Osteocyte (in vitro differentiated cells): ENCODE measurements at places on chromosomes 12 and 14. TPM values are rescaled to one million over a fixed set of nuclear protein-coding genes. Genes with fewer than 3 reads are reported as not detected.

KLHDC1 gene
- 5.3 and 5.8 TPM in 2 replicates for total RNA-seq

C3AR1 gene
- not detected in 2 replicates for total RNA-seq

DNA sequence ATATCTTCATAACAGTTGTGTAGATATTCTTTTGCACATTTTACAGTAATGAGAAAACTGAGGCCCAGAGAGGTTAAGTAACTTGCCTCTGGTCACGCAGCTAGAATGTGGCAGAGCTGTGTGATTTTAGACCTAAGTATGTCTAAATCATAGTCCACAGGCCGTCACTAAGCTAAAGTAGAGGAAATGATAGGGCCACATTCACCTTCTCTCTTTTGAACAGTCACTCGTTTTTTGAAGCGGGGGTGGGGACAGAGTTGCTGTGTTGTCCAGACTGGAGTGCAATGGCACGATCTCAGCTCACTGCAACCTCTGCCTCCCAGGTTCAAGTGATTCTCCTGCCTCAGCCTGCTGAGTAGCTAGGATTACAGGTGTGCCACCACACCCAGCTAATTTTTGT, 68.5 kb downstream of the RASSF3 start:
- peaks cover 70% of the 10 kb centered on the region for H3K4me1 ChIP-seq

DNA sequence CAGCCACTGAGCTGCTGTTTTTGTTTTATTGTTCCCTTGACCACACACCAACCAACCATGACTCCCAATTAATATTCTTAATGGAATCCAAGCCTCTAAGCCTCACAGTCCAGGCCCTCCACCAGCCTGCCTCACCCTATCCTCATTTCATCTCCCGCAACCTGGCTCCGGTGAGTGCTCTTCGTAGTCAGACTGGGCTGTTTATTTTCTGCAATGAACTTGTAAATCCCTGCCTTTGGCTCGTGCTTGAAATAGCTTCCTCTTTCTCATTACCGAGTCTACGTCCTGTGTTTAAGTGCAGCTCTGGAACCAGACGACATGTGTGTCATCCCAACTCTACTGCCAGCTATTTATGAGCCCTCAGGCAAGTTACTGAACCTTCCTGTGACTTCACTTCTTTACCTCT, 12.4 kb upstream of the ETFBKMT start:
- no peak overlapping the region for H3K4me3 ChIP-seq
- H3K4me1 ChIP-seq = peaks cover 5% of the 10 kb centered on the region
- H3K27ac ChIP-seq = no peak overlapping the region
- H3K27me3 ChIP-seq = no peaks in the 10 kb centered on the region
- H3K36me3 ChIP-seq = no peaks in the 10 kb centered on the region

DNA sequence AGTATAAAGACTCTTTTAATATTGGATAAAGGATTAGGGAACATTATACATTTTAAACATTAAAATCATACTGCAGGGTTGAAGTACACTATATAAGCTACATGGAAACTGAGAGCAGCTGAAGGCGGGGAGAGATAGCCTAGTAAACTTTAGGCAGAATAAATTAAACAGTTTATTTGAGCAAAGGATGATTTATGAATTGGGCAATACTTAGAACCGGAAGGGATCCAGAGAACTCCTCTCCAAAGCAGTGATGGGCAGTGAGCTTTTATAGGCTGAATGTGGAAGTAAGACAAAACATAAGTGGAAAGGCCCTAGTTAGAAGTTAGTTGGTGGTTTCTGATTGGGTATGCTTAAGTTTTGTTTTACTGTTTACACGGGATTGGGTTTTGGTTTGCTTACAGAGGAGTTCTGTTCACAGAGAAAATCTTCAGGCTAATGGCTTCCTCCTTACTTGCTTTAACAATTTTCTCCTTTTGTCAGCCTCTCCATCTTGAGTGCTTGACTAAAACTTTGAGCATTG, 18.9 kb downstream of the LEMD3 start:
- no peak for DNase-seq
- no peaks in the 10 kb centered on the region for H3K27me3 ChIP-seq
- no peak overlapping the region for H3K4me3 ChIP-seq
- H3K4me1 ChIP-seq = peaks cover under 1% of the 10 kb centered on the region

DNA sequence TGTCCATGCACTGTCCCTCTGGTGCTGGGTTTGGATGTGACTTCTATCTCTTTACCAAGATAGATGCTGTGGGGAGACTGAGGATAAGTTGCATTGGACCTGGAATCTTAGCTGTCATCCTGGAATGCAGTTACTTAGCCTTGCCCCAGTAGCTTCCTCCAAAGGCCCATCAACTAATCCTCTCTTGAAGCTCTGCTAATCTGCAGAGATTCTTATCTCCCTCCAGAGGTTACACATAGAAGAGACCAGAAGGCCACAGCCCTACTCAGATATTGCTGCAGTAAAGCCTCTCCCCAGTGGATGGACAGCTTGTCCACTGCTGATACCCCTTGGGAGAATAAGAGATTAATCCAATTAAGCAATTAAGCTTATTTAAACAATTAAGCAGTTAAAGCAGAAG, 867.2 kb downstream of the BCL11B start:
- H3K4me3 ChIP-seq = no peak overlapping the region
- no peaks in the 10 kb centered on the region for H3K27me3 ChIP-seq
- no peak for DNase-seq
- no peak overlapping the region for H3K27ac ChIP-seq
